ENCODE measurements at places on chromosomes 7 and 10.

- DNase-seq = no peak
Observed at GRCh38 chr10:26254616-26255015, 38.0 kb downstream of the GAD2 start.

- no peak for DNase-seq
Observed at GRCh38 chr7:55190511-55191160, 171.8 kb downstream of the EGFR start.

- no peak for DNase-seq
Observed at GRCh38 chr7:106317971-106318370, 33.2 kb upstream of the NAMPT start.

- DNase-seq = no peak
Observed at GRCh38 chr10:62278441-62278910, 9.8 kb upstream of the RTKN2 start.

- no peak for DNase-seq
Observed at GRCh38 chr7:137916980-137917645, 70.3 kb upstream of the DGKI start.

GRCh38 chr7:47799524-47799923 is 148.7 kb downstream of the PKD1L1 start:
- no peak for DNase-seq

DNA sequence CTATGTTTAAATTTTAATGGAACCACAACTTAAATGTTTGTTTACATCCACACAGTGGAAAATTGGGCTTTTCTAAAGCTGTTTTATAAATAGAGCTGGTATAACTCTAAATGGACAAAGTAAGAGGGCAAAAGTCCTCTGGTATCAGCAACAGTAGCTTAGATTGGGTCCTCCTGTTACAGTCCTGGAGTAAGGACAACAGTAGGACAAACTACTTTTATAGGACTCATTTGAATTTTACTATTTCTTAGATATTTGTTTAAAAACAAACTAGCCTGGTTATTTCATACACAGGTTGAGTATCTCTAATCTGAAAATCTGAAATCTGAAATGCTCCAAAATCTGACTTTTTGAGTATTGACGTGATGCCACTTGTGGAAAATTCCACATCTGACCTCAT is 8.4 kb downstream of the VCL start:
- no peak for DNase-seq

DNA sequence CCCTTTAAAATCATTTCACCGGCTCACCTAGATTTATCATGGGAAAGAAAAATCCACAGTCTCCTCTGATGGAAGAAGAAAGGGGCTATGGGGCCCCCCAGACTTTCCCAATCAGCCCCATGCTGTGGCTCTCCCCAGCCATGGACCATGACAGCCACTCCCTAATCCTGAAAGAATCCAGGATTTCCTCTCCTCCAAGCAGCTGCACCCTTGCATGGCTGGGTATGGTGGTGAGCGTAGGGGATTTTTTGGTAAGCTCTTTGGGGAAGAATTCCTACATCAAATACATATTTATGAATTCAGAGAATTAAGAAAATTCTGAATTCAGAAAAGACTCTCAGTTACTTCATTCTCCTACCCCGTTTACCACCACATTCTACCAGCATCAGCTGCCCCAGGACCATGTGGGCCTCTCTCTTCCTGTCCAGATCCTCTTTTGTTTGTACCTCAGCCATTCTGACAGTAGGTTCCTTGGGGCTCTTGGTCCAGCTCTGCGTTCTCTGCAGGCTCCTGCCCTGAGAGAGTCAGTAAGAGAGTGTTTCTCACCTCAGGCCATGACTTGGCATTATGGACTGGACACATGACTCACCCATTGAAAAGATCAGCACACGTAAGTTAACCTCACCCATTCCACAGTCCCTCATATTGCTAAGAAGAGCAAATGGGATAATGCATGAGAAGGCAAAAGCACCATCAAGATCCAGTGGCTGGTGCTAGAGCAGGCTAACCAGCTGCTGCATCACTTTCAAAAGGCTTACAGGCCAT is 337.8 kb downstream of the ELMO1 start:
- no peak for DNase-seq

- no peak for DNase-seq
Observed at GRCh38 chr10:89085153-89085552, 94.6 kb downstream of the FAS start.
